ENCODE measurements at places on chromosomes 12 and 14. TPM values are rescaled to one million over a fixed set of nuclear protein-coding genes. Genes with fewer than 3 reads are reported as not detected.

DNA sequence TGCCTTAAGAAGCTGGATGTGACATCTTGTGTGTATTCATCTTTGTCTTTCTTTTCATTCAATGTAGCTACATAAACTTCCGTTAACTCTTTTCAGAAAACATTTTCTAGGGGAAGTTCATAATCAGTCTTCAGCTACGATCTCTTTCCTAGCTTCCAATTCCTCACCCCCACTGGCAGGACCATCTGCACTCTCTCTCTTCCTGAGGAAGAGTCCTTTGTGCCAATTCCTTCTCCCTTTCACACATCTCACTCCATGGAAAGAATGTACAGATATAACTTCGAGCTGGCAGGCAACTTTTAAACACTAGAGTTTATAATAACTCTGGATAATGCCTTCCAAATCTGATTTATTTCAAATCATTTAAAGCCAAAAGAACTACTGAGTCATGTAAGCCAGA is 495.7 kb downstream of the GALC start:
- DNase-seq = no peak

- no peak for DNase-seq
Observed at GRCh38 chr12:62536546-62536945, 69.9 kb downstream of the MON2 start.

DNA sequence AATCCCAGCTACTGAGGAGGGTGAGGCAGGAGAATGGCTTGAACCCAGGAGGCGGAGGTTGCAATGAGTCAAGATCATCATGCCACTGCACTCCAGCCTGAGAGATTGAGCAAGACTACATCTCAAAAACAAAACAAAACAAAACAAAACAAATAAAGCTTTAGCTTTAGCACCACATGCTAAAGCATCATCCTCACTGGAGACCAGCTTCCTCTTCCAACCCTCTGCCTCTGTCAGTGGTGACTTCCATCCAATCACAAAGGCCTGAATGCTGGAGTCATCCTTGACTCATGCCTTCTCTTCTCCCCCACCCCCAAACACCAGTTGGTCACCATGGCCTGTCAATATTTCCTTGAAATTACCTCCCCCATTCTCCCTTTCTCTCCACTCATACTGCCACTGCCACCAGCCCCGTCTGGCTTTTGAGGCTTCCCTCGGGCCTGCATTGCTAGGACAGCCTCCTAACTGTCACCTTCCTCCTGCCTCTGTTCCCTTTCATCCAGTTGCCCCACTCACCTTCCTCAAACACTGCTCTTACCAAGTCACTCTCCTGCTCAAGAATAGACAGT is 1.4 kb downstream of the ZNF385A start:
- peak; percentile 56 for DNase-seq

The TRIM9 gene
- 0.36 TPM for total RNA-seq

GRCh38 chr14:102822311-102822863 is 45.1 kb downstream of the TRAF3 start:
- no peak for DNase-seq

The ANG gene
- total RNA-seq = 1.3 TPM

GRCh38 chr12:80802652-80803400 is 86.1 kb downstream of the MYF5 start:
- DNase-seq = no peak

GRCh38 chr12:10052193-10052913 is 21.9 kb downstream of the CLEC9A start:
- no peak for DNase-seq

The PIK3C2G gene
- under 0.01 TPM for total RNA-seq

- no peak for DNase-seq
Observed at GRCh38 chr14:49942090-49942489, 49.2 kb downstream of the ARF6 start.

The AACS gene
- total RNA-seq = 20.6 TPM

The LIN7A gene
- 2.2 TPM for total RNA-seq

GRCh38 chr14:40402957-40403356 is 970.7 kb upstream of the FBXO33 start:
- no peak for DNase-seq

The HOXC13 gene
- total RNA-seq = not detected

DNA sequence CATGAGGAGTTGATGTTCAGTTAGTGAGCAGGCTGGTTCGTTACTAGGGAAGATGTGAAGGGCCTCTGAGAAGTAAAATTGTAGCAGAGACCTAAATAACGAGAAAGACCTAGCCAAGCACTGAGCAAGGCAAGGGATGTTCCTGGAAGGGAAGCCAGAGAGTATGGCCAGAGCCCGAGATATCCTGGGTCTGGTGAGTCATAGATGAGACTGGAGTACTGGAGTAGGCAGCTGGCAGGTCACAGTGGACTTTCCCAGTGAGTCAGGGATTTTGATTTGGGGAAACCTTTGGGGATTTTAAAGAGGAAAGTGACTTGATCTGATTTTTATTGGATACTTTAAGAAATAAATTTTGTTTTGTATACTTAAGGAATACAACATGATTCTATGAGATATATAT is 369.0 kb downstream of the DIO2 start:
- peak; percentile 40 for DNase-seq

GRCh38 chr12:86660488-86661147 is 404.4 kb upstream of the MGAT4C start:
- DNase-seq = peak; percentile 18

GRCh38 chr12:118986050-118986449 is 4.7 kb downstream of the SRRM4 start:
- DNase-seq = no peak

DNA sequence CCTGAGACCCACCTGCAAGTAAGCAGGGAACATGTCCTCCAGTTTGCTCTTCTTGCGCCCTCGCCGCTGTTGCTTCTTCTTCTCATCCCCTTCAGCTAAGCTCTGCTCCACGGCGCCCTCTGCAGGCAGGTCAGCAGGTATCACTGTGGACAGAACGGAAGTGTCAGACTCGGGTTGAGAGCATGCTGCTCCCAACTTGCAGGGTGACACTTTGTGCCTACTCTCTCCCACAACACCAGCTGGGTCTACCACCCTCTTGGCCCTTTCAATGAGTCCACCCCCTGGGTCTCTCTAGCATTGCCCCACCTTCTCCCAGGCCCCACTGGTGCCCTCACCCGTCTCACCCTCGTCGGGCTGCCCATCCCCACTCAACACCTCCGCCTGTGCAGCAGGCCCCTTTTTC is 16.7 kb downstream of the KMT2D start:
- DNase-seq = no peak

DNA sequence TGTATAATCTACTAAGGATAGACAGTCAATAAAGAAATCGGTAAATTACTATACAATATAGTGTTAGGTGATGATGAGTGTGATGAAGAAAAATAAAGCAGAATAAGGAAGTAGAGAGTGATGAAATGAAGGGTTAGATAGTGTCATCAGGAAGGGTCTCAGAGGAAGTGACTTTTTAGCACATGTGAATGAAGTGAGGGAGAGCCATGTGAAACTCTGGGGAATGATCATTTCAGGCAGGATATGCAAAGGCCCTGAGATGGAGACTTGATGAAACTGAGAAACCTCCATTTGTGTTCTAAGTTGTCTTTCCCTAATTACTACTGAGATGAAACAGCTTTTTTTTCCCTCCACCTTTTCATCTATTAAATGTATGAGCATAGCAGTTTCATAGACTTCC is 19.4 kb upstream of the GNPTAB start:
- no peak for DNase-seq

The DPPA3 gene
- not detected for total RNA-seq

- DNase-seq = peak; percentile 96
Observed at GRCh38 chr14:29846339-29847055, 81.2 kb downstream of the PRKD1 start.

DNA sequence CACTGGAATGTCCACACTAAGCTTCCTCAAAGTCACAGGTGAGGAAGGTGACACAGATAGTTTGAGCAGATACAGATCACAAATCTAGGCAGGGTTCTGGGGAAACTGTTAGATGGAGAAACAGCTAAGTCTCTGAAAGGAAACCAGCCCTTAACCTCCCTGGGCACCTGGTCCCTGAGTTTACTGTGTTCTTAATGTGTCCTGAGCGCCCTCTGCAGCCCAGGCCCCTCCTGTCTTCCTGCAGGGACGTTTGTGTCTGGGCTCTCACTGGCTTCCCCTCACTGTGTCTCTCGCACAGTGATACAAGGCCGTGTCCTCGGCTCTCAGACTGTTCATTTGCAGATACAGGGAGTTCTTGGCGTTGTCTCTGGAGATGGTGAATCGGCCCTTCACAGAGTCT is 684.3 kb downstream of the TMEM121 start:
- DNase-seq = no peak
